ENCODE measurements at places on chromosomes 2 and 18.

- H3K27ac ChIP-seq = no peak overlapping the region
- H3K36me3 ChIP-seq = no peaks in the 10 kb centered on the region
- no peak overlapping the region for H3K4me3 ChIP-seq
Measured at GRCh38 chr2:161994761-161995520, 79.1 kb downstream of the DPP4 start.

- no peaks in the 10 kb centered on the region for H3K36me3 ChIP-seq
- peak; percentile 36 for DNase-seq
- H3K4me3 ChIP-seq = no peak overlapping the region
- no peaks in the 10 kb centered on the region for H3K27me3 ChIP-seq
Measured at GRCh38 chr2:10232096-10232815, 70.4 kb upstream of the HPCAL1 start.

GRCh38 chr18:79899609-79900445 is 51.6 kb downstream of the SLC66A2 start:
- no peak overlapping the region for H3K27ac ChIP-seq
- DNase-seq = peak; percentile 32
- no peaks in the 10 kb centered on the region for H3K4me1 ChIP-seq
- no peak overlapping the region for H3K4me3 ChIP-seq
- H3K36me3 ChIP-seq = peaks cover 9% of the 10 kb centered on the region

GRCh38 chr2:95359031-95359430 is 43.5 kb upstream of the FAHD2A start:
- H3K4me3 ChIP-seq = no peak overlapping the region
- no peaks in the 10 kb centered on the region for H3K27me3 ChIP-seq
- no peaks in the 10 kb centered on the region for H3K36me3 ChIP-seq
- no peak overlapping the region for H3K27ac ChIP-seq

DNA sequence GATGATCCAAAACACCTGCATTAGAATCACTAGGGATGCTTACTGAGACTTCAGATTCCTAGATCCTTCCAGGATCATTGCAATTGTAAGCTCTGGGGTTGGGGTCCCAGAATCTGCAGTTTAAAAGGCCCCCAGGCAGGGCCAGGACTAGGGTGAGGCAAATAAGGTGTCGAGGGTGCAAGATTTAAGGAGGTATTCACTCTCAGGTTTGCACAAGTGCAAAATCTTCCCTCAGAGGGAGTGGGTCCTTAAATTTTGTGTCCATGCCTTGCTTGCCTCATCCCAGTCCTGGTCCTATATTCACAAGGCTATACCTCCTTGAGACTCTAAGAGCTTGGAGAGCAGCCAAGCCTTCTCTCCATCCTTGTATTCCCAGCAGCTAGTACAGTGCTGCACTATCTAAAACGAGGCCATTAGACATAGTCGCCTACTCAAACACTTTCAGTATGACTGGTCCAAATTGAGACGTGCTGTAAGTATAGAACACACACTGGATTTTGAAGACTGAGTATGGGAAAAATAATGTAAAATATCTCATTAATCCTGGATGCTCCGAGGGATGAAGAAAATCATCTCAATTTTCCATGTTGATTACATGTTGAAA is 31.6 kb upstream of the MREG start:
- H3K36me3 ChIP-seq = peaks cover 29% of the 10 kb centered on the region
- no peak overlapping the region for H3K4me3 ChIP-seq
- H3K27me3 ChIP-seq = no peaks in the 10 kb centered on the region
- H3K4me1 ChIP-seq = no peaks in the 10 kb centered on the region
- no peak overlapping the region for H3K27ac ChIP-seq

DNA sequence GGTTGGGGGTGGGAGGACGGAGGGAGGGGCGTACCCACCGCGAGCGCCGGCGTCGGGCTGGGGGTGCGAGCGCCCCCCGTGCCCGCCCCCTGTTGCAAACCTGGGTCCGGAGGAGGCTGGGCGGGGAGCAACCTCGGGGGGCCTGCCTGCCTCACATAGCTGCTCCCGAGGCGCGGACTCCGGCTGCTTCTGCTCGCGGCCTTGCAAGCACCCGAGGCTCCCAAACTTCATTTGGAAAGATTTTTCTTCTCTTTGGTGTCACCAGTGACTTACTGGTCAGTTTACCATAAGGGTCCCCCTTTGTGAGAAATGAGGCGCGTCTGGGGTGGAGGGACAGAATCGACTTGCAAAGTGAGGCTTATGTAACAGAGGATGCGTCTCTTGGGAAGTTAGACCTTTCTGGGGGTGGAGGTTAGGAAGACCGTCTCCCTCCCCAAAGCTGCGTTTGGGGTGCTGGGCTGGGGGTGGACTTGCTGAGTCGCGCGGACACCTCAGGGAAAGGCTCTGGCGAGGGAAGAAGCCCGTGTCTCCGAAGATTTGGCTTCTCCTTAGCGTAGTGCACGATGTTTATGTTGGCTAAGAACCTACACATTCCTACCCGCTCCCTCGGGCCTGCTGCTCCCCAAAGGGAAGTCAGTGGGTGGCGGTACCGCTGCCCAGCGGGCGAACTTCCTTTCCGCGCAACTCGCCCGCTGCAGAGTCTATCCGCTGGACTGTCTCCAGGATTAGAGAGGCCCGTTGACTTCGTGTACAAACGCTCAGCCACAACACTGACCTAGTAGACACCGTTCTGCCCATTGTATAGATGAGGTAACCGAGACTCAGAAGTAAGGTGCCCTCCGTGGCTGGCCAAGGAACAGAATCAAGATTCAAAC is 559 bp downstream of the TMEM37 start:
- no peaks in the 10 kb centered on the region for H3K27me3 ChIP-seq
- peaks cover 7% of the 10 kb centered on the region for H3K4me1 ChIP-seq
- no peak overlapping the region for H3K27ac ChIP-seq

DNA sequence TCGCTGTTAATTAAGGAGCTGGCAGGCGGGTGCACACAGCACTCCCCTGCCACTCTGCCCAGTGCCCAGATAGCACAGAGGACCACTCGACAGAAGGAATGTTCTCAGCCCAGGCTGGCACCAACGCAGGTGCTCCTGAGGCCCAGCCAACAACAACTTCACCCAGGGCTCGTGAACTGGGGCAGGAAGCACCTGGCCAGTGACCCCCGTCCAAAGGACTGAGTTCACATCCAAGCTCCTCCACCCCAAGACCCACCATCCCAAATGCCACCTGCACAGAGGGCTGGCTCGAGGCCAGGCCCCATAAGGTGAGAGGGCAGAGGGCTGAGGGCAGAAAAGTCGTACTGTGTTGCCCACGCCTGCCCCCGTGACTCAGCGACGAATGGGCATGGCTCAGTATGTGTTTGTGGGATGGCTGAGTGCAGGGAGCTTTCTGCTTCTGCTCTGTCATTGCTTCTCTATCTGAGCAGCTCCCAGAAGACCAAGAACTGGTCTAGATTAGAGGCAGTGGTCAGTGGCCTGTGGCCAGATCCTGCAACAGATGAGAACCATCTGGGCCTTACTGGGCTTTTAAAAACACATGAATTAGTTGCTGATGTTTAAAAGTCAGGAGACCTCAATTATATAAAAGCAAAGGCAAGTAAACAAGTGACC is 68.4 kb downstream of the POLR1A start:
- DNase-seq = no peak
- H3K27me3 ChIP-seq = no peaks in the 10 kb centered on the region
- no peak overlapping the region for H3K4me3 ChIP-seq
- peaks cover 82% of the 10 kb centered on the region for H3K36me3 ChIP-seq

DNA sequence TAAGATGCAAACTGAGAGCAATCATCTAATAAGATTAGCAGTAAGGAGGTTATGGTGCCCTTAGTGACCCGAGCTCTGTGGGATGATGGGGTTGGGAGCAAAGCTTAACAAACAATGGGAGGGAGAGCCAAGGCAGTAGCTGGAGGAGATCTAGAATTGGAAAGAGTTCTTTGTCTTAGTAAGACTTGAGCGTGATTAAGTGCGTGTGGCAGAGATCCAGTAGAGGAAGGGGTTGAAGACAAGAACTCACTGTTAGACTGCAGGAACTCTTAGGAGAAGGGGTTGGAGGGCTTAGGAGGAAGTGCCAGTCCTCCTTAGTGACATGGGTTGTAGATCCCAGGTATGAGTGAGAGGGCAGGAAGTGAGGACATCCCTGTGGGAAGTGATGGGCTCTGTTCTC is 184.7 kb downstream of the GFPT1 start:
- no peaks in the 10 kb centered on the region for H3K36me3 ChIP-seq
- H3K4me3 ChIP-seq = no peak overlapping the region
- H3K4me1 ChIP-seq = no peaks in the 10 kb centered on the region
- DNase-seq = no peak
- no peak overlapping the region for H3K27ac ChIP-seq

- no peak overlapping the region for H3K4me3 ChIP-seq
- no peaks in the 10 kb centered on the region for H3K27me3 ChIP-seq
- no peak overlapping the region for H3K27ac ChIP-seq
- H3K36me3 ChIP-seq = peaks cover 47% of the 10 kb centered on the region
Measured at GRCh38 chr2:101895819-101896322, 95.9 kb upstream of the IL1R2 start.

DNA sequence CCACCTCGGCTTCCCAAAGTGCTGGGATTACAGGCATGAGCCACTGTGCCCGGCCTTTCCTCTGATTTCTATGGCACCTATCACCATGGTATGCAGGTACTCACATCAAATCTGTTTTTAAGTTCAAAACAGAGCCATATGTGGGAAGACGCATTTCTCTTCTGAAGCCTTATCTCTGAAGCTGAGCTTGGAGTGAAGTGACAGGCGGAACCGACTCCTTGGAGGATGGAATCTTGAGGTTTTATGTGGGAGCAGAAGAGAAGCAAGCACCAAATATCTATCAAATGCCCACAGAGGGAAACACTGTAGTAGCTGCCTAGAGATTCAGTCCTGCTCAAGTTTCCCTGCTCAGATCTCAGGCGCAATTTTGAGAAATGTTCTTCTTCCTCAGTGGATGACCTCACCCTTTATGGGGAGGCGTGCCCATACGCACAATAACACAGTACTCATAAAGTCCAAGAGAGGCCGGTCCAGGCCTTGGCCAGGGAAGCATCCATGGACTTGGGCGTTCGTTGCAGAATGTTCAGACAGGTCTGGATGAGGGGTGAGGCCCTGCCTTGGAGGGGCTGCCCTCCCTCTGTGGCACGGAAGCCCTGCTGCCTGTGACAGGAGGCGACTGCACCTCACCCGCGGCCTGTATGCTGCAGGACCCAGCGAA is 67.9 kb downstream of the HNRNPLL start:
- DNase-seq = no peak
- no peak overlapping the region for H3K4me3 ChIP-seq
- no peak overlapping the region for H3K27ac ChIP-seq
- H3K27me3 ChIP-seq = peaks cover 11% of the 10 kb centered on the region
- peaks cover 5% of the 10 kb centered on the region for H3K4me1 ChIP-seq

DNA sequence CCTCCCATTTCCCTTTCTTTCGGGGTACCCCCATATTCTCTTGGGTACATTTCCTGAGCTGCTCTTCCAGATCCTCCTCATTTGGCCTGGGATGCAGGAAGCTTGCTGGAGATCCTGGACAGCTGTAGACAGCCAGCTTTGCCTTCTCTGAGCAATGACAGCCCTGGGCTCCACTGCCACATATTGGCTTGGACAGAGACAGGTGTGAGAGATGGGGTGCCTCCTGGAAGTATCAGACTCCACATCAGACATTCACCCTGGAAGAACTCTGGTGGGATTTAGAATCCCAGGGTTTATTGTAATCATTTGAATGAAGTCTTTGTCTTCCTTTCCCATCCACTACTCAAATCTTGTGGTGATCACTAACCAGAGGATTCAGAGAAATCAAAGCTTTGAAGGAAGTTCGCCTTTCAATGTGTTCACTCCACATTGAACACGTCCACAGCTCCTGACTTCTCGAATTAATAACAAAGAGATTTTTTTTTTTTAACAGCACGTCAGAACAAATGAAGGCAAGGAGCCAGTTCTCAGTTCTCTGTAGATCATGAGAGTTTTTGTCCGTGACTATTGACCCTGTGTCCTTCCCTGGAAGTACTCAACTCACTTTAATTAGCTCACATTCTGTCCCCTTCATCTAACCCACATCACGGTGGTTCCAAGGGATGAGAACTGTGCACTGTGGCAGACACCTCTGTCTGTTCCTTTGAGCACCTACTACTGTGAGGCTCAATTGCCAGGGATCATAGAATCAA is 377.6 kb upstream of the TRIB2 start:
- H3K36me3 ChIP-seq = no peaks in the 10 kb centered on the region
- peaks cover 6% of the 10 kb centered on the region for H3K4me1 ChIP-seq
- no peak for DNase-seq
- H3K27ac ChIP-seq = no peak overlapping the region
- H3K4me3 ChIP-seq = no peak overlapping the region

- no peak overlapping the region for H3K4me3 ChIP-seq
- H3K27ac ChIP-seq = no peak overlapping the region
- no peaks in the 10 kb centered on the region for H3K27me3 ChIP-seq
- no peaks in the 10 kb centered on the region for H3K4me1 ChIP-seq
- H3K36me3 ChIP-seq = no peaks in the 10 kb centered on the region
- no peak for DNase-seq
Measured at GRCh38 chr2:6079405-6079804, 387.2 kb downstream of the SOX11 start.

- peaks cover 43% of the 10 kb centered on the region for H3K4me1 ChIP-seq
- H3K4me3 ChIP-seq = no peak overlapping the region
- DNase-seq = no peak
- H3K27ac ChIP-seq = no peak overlapping the region
Measured at GRCh38 chr2:37798315-37799005, 126.6 kb upstream of the RMDN2 start.

GRCh38 chr18:44564922-44565321 is 115.8 kb upstream of the SETBP1 start:
- peak; percentile 51 for DNase-seq
- H3K4me3 ChIP-seq = no peak overlapping the region
- H3K36me3 ChIP-seq = no peaks in the 10 kb centered on the region
- no peaks in the 10 kb centered on the region for H3K4me1 ChIP-seq
- no peak overlapping the region for H3K27ac ChIP-seq
- no peaks in the 10 kb centered on the region for H3K27me3 ChIP-seq

GRCh38 chr2:162301151-162301804 is 17.2 kb downstream of the IFIH1 start:
- no peak overlapping the region for H3K4me3 ChIP-seq
- DNase-seq = peak; percentile 61
- H3K27ac ChIP-seq = no peak overlapping the region
- no peaks in the 10 kb centered on the region for H3K36me3 ChIP-seq

DNA sequence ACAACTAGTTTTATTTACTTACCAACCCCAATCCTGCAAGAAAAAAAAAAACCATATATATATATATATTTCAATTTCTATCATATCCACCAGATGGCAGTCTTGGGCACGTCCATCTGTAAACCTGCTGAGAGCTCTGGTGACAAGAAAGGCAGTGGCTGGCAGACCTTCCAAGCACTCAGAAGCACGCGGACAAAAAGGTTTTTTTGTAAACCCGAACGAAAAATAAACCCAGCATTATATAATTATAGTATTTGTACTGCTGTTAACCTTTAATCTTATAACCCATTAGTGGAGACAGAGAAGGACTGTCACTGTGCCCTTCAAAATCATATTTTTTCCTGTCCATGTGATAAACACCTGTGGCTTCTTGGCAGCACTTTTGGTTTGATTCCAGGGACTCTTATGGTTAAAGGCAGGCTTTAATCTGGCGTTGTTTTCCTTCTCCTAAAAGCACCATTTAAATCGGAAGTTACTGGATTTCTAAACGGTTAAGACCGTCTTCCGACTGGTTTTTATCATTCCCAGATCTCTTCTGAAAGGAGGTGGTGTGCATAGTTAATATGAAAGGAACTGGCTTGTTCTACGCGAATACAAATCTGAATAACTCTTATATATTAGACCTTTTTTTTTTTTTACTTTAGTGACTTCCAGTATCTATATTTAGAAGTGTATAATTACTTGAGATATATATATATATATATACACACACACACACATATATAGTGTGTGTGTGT is 31.0 kb upstream of the SLC3A1 start:
- H3K27ac ChIP-seq = no peak overlapping the region
- no peaks in the 10 kb centered on the region for H3K27me3 ChIP-seq
- H3K4me1 ChIP-seq = peaks cover 7% of the 10 kb centered on the region
- DNase-seq = peak; percentile 79
- H3K4me3 ChIP-seq = peak overlapping the region; percentile 49

- no peaks in the 10 kb centered on the region for H3K36me3 ChIP-seq
- H3K27me3 ChIP-seq = peaks cover 15% of the 10 kb centered on the region
- no peak overlapping the region for H3K27ac ChIP-seq
Measured at GRCh38 chr18:22563164-22563583, 145.5 kb upstream of the CTAGE1 start.

Measured in endodermal cell (in vitro differentiated cells).